Cortex of kidney (tissue), 1 donor: ENCODE measurements at places on chromosomes 6 and 20.

- DNase-seq = no peak
Observed at GRCh38 chr6:137222381-137222780, 3.2 kb upstream of the IFNGR1 start.

DNA sequence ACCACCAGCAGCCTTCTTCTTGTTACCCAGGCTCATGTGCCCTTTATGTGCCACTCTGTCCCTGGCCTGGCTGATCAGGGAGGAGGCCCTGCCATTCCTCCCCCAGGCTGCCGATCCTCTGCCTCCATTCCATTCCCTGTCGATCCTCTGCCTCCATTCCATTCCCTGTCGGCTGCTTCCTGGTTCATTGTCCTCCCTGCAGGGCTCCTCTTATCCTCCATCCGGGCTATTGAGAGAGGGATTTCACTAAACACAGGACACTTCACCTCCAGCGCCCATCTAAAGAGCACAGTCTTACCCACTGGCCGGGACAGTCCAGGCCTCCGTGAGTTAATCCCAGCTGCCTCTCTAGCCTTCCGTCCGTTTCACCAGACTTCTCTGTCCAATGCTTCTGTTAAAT lies 7.7 kb upstream of the TTLL2 start:
- no peak for DNase-seq

GRCh38 chr6:16209539-16209938 lies 28.8 kb upstream of the GMPR start:
- no peak for DNase-seq

DNA sequence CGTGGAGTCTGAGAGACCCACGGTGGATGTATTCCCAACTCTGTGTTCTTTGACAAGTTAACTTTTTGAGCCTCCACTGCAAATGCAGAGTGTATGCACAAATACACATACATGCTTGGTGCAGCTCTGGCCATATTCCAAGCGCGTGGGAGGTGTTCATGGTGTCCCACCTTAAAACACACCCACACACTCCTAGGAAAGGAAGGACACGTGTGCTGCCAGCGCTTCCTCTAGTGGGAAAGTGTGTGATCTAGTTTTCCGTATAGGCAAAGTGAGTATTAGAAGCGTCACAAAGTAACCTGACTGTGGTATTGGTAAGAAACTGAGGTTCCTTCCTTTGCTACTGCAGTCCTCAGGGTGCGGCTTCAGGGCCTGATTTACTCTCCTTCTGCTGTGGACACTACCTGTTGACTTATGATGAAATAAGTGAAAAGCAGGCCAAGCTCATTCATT lies 36.0 kb upstream of the MPC1 start:
- DNase-seq = no peak

GRCh38 chr6:169960521-169960885 lies 209.1 kb downstream of the ERMARD start:
- DNase-seq = no peak

DNA sequence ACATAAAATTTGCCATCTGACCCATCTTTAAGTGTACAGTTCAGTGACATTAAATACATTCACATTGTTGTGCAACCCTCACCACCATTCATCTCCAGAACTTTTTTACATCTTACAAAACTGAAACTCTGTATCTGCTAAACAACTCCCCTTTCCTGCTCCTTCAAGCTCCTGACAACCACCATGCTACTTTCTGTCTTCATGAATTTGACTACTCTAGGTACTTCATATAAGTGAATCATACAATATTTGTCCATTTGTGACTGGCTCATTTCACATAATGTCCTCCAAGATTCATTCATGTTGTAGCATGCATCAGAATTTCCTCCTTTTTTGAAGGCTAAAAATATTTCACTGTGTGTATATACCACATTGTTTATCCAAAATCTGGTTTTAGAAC lies 86.9 kb upstream of the SMLR1 start:
- no peak for DNase-seq

DNA sequence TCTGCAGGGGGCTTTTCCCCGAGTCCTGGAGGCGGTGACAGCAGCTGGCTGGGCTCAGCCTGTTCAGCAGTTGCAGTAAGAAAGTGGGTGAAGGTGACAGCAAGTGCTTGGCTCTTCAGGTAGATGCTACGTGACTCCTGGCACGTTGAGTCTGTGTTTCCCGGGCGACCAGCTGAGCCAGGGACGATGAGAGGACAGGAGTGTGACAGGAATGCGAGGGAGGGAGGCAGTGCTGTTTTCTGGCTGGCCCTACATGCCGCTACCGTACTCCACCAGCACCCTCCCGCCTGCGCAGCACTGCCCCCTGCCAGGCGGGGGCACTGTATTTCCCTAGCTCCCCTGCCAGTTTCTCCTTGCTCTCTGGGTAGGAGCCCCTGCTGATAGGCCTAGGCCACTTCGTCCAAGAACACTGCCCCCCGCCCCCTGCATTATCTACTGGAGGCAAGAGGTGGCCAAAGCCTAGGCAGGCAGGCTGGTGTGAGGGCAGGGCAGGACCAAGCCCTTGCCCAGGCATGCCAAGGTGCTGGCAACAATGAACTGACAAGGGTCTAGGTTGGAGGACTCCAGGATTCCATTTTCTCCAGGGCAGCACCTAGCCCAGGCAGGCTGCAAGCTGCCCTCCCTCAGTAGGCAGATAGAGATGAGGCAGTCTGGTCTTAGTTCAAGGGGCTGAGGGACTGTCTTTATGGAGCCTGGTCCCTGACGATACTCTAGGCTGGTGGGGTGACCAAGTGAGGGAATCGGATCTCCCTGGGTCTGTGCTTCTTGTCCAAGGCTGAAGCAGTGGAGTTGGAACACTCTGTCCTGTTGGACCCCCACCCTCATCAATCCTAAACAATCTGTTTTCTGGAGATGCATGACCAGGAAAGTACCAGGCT lies 19.2 kb downstream of the MRPS18A start:
- DNase-seq = no peak

GRCh38 chr6:119313937-119314884 lies 35.4 kb downstream of the MAN1A1 start:
- DNase-seq = no peak

- DNase-seq = no peak
Observed at GRCh38 chr6:94041945-94042709, 622.8 kb upstream of the EPHA7 start.

DNA sequence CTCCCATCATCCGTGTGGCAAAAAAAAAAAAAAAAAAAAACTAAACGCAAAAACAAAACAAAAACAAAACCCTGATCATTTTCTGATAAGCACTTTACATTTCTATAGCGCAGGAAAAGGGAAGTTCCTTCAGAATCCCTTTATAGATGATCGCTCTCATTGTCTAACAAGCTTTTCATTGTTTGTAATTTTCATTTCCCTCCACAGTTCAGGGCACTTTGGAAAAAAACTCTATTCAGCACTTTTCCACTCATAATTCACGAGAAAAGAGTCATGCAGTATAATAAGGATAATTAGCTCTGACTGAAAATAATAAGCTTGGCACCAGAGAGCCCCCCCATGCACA lies 89.4 kb upstream of the ATXN1 start:
- no peak for DNase-seq

GRCh38 chr6:141667580-141668309 lies 465.0 kb upstream of the GJE1 start:
- DNase-seq = no peak

DNA sequence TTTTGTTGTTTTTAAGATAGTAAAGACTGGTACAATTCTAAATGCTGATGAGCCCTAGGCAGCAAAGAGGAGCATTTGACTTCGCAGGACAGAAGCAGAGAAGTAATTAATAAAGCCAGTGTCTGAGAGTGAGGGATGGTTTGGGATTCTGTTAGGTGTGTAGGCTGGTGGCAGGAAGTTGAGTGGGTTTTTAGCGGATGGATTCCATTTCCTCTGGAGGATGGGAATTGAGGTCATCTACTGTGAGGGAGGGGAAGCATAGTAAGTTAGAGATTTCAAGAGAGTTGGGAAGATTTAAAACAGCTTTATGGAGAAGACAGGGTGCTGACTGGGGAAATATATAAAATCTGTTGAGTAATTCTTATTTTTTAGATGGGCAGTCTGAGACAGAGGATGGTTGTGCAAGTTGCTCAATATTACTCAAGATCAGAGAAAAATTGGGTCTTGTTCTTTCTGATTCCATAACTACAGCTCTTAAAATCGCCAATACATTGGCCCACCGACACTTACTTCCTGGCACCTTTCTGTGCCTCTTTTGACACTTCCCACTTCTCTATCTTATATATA lies 48.8 kb downstream of the PRL start:
- no peak for DNase-seq

- no peak for DNase-seq
Observed at GRCh38 chr20:29689411-29690225, 1567.8 kb upstream of the DEFB115 start.

GRCh38 chr6:191487-192312 lies 100.6 kb upstream of the DUSP22 start:
- no peak for DNase-seq

GRCh38 chr6:132910759-132911158 lies 96.4 kb downstream of the RPS12 start:
- DNase-seq = no peak

GRCh38 chr6:89954721-89955148 lies 60.5 kb downstream of the GJA10 start:
- DNase-seq = no peak

- DNase-seq = no peak
Observed at GRCh38 chr6:137872581-137873115, 5.6 kb downstream of the TNFAIP3 start.

GRCh38 chr6:113584767-113585166 lies 272.4 kb upstream of the MARCKS start:
- DNase-seq = no peak

GRCh38 chr6:64930681-64931080 lies 776.3 kb downstream of the EYS start:
- DNase-seq = no peak

DNA sequence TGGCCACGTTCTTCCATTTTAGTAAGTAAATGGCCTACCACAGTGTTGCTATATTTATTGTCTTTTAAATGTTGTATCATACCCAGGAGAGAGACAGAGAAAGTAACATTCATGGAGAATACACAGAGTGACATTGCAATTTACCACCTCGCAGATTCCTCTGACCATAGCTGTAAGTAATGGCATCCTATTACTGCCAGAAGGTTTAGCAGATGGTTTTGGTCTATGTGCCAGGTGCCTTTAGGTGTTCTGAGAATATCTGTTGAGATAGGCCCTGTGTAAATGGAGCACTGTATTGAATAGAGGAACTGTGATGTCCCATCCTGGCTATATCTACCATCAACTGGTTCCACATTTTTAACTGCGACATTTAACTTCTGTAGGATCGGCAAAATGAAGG lies 559.6 kb downstream of the KIF16B start:
- DNase-seq = no peak

- DNase-seq = no peak
Observed at GRCh38 chr6:80959034-80959433, 793.4 kb downstream of the TENT5A start.

DNA sequence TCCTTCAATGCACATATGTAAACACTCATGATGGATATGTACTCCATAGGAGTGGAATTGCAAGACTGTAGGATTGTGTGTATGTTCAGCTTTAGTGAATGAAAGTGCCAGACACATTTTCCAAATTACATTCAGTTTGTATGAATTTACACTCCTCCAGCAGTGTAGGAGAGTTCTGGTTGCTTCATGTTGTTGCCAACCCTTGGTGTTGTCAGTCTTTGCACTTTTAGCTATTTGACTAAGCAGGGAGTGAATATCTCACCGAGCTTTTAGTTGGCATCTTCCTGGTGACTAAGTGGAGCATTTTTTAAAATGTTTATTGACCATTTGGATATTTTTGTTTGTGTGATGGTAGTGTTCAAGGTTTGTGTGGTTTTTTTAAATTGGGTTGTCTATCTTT lies 23.9 kb downstream of the NKX2-4 start:
- DNase-seq = no peak

DNA sequence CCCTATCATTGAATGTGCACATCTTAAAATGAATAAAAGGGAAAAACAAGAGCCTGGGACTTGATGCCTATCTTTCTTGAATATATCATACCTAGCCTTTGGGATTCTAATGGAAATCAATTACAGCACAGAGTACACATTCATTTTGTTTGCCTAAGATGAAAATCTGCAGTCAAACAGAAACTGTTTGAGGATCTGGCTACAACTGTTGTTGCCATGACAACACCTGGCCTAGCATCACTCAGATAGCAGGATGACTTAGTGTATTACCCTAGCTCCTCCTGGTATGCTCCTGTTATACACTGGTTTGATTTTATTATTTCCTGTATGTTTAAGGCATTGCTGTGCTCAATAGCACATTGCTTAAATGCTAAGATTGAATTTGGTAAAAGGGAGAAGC lies 71.5 kb upstream of the LAMP5 start:
- no peak for DNase-seq

DNA sequence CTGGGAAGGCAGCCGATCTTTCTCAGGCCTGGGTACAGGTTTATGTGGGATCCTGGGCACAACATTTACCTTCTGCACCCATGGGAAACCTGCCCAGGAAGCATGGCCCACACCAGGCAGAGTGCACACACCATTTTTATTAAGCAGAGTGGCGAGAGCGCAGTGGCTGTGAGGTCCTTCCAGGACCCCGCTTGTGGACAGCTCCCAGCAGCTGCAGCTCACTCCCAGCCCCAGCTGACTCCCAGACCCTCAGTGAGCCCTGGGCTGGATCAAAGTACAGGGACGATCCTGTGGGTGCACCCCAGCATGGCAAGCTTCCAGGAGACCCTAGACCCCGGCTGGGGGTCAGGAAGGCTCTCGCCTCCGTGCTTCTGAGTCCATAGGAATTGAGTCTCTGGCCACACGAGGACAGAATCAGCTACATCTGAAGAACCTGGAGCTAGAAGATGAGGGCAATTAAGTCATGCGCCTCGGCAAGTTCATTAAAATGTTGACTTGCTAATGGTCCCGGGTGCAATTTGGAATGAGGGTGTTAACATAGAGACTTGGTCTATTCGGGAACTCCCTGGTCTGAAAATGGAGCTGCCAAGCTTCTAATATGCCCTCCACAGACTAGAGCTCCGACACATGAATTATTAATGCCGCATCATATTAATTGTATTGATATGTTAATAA lies 65.4 kb upstream of the SLCO4A1 start:
- DNase-seq = no peak
